Hematopoietic multipotent progenitor cell (in vitro differentiated cells): ENCODE measurements at places on chromosomes 1 and 21. TPM values are rescaled to one million over a fixed set of nuclear protein-coding genes. Genes with fewer than 3 reads are reported as not detected.

Gene PDZK1
- under 0.01 TPM for total RNA-seq

Gene S100A3
- not detected for total RNA-seq

Gene C1orf116
- under 0.01 TPM for total RNA-seq

- no peak for DNase-seq
Observed at GRCh38 chr1:41657679-41658295, 173.3 kb upstream of the EDN2 start.

DNA sequence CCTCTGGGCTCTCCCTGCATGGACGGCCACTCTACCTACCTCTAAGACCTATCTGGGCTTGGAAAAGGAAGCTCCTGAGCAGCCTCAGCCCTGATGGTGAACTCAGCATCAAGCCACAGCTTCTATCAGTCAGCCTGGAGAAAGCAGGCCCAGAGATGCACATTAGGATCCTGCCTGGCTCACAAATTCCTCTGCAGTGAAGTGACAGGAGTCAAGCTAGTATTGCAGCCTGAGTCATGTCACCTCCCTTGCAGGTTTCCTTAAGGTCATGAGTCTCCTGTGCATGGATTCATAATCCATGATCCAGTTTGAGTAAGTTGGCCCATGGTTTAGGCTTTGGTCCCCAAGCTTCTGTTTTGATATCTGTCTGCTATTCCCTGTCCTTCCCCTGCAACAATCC lies 37.9 kb upstream of the DUSP10 start:
- DNase-seq: no peak

GRCh38 chr1:90339811-90340210 lies 344.9 kb downstream of the ZNF326 start:
- DNase-seq: no peak

DNA sequence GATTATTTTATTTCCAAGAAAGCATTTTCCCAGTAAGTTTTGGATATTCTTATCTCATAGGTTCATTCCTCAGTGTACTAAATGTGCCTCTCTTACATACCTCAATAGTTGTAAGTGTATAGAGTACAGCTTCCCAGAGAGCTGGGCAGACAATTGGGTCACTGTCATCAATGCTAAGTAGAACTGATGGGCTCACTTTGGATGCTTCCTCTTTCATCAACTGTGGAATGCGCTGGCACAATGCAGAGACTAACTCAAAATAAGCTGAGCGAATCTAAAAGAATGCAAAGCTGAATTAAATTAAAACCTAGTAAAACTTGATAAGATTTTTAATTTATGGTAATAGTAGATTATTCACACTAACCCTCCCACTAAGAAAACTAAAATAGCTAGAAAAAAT lies 21.5 kb downstream of the LTN1 start:
- no peak for DNase-seq

- no peak for DNase-seq
Observed at GRCh38 chr21:31110430-31110829, 72.2 kb upstream of the KRTAP19-8 start.

DNA sequence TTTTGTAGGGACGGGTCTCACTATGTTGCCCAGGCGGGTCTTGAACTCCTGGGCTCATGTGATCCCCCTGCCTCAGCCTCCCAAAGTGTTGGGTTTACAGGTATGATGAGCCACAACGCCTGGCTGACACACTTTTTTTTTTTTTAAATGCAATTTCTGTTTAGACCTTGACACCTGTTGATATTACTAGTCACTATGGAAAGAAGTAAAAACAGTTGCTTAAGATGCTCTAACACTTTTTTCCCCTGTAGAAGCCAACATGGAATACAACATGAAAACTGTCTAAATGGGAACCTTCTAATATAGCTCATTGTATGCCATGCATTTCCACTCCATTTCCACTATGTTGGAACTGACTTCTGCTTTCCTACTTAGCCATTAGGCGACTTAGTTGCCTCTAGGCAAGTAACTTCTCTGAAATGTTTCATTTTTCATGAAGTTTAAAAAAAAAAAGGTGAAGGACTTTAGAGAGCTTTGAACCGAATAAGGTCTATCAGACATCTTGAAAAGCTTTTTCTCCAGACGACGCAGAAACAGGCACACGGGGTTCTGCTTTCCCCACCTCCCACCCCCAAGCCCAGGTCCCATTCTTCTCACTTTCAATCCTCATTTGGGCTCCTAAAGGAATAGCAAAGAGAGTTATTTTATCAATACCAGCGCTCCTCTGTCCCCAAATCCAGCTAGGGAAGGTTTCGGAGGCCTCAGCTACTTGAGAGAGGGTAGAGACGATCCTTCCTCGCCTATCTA lies 648 bp upstream of the DR1 start:
- DNase-seq: peak; percentile 3
